ENCODE measurements at places on chromosomes 5 and 9.

- DNase-seq: no peak
Measured at GRCh38 chr5:101932599-101932998, 363.5 kb downstream of the SLCO4C1 start.

GRCh38 chr9:136087741-136088480 is 7.2 kb downstream of the NACC2 start:
- DNase-seq: no peak

GRCh38 chr9:86042199-86042978 is 57.0 kb downstream of the GOLM1 start:
- no peak for DNase-seq

DNA sequence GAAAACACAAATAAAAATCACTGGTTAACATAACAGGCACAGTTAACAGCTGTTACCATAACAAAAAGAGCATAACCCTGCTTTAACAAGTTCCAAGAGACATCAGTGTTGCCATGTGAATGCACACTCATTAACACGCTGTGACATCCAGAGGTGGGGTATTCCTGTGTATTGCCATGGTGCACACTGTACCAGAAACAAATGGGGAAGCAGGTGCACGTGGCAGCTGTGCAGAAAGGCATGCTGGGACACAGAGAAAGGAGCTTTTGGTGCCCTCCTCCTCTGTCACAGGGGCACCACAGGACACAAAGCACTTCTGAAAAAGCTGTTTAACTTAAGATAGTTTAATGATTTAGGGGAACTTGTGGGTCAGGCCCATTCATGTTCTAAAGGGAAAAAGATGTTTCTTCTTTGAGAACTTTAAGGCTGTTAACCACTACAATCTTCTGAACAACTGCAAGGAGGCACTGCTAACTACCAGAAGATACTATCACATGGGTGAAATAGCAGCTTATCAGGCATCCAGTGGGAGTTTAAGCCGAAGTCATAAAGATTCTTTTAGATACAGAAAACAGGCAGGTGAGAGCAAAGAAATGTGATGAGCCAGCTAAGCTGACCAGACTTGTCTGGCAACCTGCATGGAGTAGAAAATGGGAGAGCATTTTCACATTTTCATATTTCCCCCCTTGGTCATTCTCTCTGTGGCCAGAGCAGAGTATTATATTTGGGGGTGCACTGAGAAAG is 56.4 kb upstream of the GOLPH3 start:
- DNase-seq: no peak

DNA sequence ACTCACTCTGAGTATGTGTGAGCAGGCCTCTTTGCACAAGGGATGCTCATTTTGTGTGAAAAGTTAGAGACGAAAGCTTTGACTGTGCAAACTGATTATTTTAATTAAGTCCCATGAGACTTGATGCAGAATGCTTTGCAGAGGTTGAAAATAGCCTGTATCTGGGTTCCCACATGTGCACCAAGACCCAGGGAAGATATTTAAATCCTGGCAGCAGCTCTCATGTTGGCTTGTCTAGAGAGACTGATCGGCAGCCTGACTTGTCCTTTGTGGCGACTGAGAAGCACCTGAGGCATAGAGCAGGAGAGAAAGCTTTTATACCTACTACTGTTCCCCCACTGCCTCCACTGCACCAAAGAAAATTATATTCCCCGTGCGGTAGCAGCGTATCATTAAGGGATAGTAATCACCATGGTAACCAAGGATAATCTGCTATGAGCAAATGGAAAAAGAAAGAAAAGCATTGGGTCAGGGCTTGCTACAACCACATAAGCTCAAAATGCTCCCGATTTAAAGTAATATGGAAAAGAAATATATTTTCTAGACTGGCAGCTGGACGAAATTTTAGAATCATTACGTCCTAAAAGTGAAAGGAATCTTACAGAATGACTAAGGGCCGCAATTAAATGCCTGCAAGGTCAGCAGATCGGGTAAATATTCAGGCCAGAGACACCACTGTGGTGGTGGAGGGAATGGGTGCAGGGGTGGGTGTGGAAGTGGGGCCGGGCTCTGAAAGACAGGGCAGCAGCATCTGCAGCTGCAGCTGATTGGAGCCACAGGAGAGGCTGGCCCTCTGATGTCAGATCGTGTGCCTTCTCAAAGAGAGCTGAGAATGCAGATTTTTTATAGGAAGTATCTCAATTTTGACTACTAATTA is 135.3 kb upstream of the EPB41L4A start:
- DNase-seq: no peak

DNA sequence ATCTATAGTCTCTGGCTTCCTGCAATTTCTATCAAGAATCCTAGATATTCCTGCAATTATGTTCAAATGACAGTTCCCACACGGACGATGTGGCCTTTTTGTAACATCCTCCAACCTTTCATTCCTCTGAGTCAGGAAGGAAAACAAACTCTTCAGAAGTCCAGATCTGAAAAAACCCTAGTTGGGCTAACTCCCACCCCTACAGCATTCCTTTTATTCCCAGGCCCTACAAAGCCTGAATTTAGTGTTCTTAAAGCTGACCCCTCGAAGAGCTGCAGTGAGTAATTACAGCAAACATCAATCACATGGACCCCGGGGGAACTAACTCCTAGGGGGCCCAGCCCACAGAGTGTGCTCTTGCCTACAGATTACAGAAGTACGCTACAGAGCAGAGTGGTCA is 99.7 kb downstream of the SERINC5 start:
- DNase-seq: no peak

DNA sequence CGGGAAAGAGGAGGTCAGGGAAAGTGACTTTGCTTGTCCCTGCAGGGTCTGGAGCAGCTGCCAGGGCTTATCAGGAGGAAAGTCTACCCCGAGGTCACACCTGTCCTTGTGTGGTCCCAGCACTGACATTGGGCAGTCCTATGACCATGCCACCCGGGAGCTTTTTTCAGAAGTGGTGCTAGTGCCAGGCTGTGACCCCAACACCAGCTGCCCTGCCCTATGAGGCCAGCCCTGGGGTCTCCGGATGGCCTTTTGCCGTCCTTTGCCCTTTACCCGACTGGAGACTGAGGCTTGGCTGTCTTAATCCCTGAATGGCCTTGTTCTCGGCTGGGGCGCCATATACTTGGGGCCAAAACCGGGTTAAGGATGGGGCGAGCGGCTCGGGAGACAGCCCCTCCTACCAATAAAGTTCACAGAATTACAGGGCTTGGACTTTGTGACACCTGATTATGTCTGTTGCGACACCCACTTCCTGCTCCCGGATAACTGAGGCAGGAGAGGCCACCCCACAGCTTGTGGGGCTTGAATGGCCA is 22.2 kb upstream of the SLC9A3 start:
- DNase-seq: no peak

- no peak for DNase-seq
Measured at GRCh38 chr5:346229-346935, 24.9 kb downstream of the AHRR start.

DNA sequence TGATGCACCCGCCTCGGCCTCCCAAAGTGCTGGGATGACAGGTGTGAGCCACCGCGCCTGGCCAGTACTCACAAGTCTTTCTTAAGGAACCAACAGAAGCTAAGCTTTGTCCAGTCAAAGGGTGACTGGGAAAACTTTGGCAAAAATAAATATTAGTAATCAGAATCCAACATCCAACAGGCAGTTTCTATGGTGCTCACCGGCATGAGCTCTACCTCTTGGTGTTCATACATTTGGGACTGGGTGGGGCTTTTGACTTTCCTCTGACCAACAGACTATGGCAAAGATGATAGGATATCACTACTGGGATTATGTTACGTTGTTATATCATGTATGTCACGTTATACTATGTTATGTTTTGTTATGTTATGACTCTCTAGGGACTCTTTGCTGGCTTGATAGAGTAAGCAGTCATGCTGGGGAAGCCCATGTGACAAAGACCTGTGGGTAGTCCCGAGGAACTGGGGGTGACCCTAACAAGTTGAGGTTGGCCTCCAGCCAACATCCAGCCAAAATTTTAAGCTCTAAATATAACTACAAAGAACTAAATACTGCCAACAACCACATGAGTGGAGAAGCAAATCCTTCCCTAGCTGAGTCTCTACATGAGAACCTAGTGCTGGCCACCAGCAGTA is 6.0 kb downstream of the RASGEF1C start:
- no peak for DNase-seq

GRCh38 chr5:37182667-37183066 is 66.5 kb downstream of the CPLANE1 start:
- no peak for DNase-seq

DNA sequence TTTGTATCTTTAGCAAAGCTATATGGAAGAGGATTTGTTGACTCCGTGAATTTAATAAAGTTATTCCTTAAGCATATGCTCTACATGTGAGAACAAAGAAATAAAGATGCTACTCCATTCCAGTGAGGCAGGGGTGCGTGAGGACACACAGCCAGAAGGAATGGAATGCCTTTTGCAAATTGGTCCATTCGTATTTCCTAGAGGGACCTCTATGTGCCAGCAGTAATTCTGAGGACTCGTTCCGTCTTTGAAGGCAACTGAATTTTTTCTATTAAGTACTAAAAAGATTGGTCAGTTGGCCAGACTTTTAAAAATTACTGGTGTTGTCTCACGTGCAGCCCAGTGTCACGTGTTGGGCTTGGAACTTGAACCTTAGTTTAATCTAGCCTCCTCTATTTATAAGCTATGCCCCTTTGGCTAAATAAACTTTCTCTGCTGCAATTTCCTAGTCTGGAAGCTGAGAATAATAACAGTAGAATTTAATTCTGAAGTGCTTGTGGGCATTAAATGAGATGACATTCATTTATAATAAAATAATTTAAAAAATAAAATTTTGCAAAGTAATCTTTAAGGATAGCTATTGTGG is 13.9 kb downstream of the RAI14 start:
- DNase-seq: no peak

GRCh38 chr5:5364932-5365331 is 57.5 kb upstream of the ICE1 start:
- DNase-seq: no peak

DNA sequence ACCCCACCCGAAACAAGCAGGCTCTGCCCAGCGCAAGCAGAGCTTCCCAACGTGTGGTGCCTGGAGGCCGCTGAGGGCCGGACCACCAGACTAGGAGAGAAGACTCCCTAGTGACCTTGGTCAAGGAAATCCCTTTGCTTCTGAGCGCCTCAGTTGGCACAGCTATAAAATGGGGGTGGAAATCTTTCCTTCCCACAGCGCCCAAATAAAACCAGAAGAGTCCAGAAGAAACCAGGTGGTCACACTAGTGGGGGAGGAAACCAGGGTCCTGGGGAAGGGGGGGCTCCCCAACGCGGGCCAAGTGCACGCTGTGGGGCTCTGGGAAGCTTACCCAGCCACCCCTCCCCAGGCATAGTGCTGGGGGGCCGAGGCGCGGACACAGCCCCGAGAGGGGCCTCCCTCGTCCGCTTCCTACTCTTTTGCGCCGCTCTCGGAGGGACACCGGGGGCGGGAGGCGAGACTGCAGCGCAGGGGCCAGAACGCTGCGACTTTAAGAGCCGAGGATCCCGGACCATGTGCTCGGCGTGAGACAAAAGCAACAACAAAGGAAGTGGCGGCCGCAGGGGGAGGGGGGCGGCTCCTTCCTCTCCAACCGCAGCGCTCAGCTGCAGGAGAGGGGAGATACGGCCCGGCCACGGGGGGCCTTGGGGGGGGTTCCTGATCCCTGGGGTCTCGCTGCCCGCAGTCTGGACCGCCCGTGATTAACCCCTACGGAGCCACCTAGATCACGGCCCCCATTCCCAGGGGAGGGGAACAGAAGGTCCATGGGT is 885 bp downstream of the RNF44 start:
- DNase-seq: peak; percentile 81

- DNase-seq: no peak
Measured at GRCh38 chr5:35096216-35096615, 48.5 kb upstream of the AGXT2 start.

GRCh38 chr9:80059979-80060378 is 488.2 kb downstream of the TLE4 start:
- DNase-seq: no peak

DNA sequence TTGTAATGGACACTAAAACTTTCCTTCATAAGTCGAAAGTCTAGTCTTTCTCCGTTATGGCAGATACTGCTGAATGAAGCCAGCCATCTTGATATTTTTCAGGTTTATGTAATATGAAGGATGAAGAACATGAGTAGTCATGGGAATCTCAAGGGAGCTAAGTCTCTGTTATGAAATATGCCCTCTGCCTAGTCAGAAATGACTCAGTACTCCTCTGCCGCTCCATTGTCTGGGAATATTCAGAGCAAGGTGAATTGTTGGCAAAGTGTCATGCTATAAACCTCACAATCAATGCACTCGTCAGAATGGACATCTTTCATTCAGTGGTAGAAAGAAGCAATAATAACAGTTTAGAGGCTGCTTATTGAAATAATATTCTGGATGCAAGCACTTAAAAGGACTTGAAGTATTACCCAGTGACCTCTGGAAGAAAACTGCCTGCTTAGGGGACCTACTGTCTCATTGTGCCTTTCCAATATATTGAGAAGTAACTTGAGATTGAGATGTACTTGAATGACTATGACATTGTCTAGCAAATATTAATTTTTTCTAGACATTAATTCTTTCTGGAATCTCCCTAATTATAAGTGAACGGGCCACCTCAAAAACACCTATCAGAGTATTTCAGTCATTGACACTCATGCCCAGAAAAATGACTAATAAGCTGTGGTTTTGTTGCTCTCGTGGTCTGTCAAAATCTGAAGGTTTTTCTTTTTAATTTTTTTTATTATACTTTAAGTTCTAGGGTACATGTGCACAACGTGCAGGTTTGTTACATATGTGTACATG is 1011.5 kb upstream of the ACO1 start:
- DNase-seq: no peak

GRCh38 chr9:14395317-14396082 is 81.6 kb upstream of the NFIB start:
- DNase-seq: no peak

- no peak for DNase-seq
Measured at GRCh38 chr9:26058111-26058895, 380.1 kb upstream of the TUSC1 start.

- no peak for DNase-seq
Measured at GRCh38 chr5:27130587-27130986, 92.2 kb upstream of the CDH9 start.

- no peak for DNase-seq
Measured at GRCh38 chr5:167895899-167896659, 395.4 kb upstream of the WWC1 start.
